ENCODE measurements at places on chromosomes 5 and 9.

- no peak for DNase-seq
Observed at GRCh38 chr5:58738336-58738735, 155.5 kb downstream of the RAB3C start.

DNA sequence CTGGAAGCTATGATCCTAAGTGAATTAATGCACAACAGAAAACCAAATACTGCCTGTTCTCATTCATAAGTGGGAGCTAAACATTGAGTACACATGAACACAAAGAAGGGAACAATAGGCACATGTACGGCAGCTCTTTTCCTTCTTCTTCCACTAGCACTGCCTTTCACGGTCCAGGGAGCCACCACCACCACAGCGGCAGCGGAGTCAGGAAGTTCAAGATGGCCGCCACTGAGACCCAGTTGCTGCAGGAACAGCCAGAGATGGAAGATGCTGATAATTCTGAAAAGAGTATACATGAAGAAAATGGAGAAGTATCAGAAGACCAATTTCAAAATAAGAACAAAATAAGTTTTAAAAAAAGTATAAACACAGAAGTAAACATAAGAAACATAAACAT lies 39.5 kb upstream of the TNFSF15 start:
- no peak for DNase-seq

DNA sequence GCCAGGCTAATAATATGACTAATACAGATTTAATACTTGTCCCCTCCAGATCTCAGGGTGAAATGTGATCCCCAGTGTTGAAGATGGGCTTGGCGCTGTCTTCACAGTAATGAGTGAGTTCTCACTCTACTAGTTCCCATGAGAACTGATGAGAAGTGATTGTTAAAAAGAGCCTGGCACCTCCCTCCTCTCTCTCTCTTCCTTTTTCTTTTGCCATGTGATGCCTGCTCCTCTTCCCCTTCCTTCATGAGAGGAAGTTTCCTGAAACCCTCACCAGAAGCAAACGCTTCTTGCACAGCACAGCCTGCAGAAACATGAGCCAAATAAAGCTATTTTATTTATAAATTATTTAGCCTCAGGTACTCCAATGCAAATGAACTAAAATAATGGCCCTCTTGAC lies 55.2 kb downstream of the GLDC start:
- no peak for DNase-seq

DNA sequence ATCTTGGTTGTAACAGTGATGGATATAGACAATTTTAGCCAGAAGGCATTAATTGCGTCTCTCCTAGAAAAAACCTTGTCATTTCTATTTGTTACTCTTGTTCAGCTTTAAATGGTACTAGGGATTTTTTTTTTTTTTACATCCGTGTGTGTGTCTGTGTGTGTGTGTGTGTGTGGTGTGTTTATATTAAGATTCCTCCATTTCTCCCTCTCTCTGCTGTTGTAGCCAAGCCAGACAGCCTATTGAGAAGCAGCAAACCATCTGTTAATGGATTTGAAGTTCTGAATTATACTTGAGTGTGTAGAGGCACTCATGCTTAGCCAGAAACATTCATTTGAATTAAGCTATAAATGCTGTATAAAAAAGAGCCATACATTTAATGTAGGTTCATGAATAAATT lies 72.3 kb downstream of the SLF1 start:
- no peak for DNase-seq

- DNase-seq = no peak
Observed at GRCh38 chr5:175548626-175549311, 70.4 kb downstream of the SFXN1 start.

DNA sequence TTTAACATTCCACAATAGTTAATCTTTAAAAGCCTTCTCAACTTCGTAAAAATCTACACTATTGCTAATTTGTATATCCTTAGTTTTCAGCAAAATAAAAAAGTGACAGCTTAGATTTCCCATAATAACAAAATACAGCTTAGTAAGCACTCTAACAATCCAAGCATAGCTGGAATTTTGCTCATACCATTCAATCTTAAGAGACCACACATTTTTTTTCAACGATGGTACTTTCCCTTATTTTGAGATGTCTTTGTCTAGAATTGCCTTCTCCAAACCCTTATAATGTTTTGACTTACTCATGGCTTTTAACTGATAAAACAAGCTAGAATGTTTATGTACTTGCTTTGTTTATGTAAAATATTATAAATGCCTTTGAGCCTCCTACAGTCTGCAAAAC lies 65.6 kb downstream of the HOMER1 start:
- no peak for DNase-seq

Measured in hippocampal formation (tissue), 2 donors.